Subcutaneous adipose tissue (tissue), 4 donors: ENCODE measurements at places on chromosomes 2 and 18. TPM values are rescaled to one million over a fixed set of nuclear protein-coding genes. Genes with fewer than 3 reads are reported as not detected.

DHRS9 gene
- 18.4 TPM for total RNA-seq

MLPH gene
- 16.1 TPM for total RNA-seq

PAX8 gene
- total RNA-seq: 2.8 TPM

RIT2 gene
- total RNA-seq: not detected

GLI2 gene
- total RNA-seq: 1.2 TPM

MPP4 gene
- 0.85 TPM for total RNA-seq

CEP192 gene
- total RNA-seq: 20.5 TPM

TMEM178A gene
- 4.7 TPM for total RNA-seq

DNAJC27 gene
- total RNA-seq: 21.5 TPM

MRO gene
- total RNA-seq: 0.49 TPM

CNRIP1 gene
- 59.8 TPM for total RNA-seq

THAP4 gene
- 27.9 TPM for total RNA-seq

MAPK4 gene
- not detected for total RNA-seq

DYNC2LI1 gene
- total RNA-seq: 41.4 TPM

RSAD2 gene
- total RNA-seq: 22.4 TPM

CD207 gene
- total RNA-seq: not detected

TMEM247 gene
- total RNA-seq: not detected

MALL gene
- total RNA-seq: 7.3 TPM

TMEM163 gene
- total RNA-seq: not detected

GKN1 gene
- not detected for total RNA-seq

SERPINB10 gene
- total RNA-seq: not detected

DOCK10 gene
- 47.4 TPM for total RNA-seq

RNF152 gene
- total RNA-seq: 16.8 TPM

NIFK gene
- 102 TPM for total RNA-seq

SCN1A gene
- total RNA-seq: not detected

LINC00305 gene
- total RNA-seq: not detected

CTNNA2 gene
- not detected for total RNA-seq

FRZB gene
- total RNA-seq: 0.68 TPM

LYG1 gene
- 1.8 TPM for total RNA-seq

DSC3 gene
- 1.1 TPM for total RNA-seq

ALPP gene
- total RNA-seq: not detected

RTP5 gene
- not detected for total RNA-seq

CCBE1 gene
- total RNA-seq: 2.6 TPM

MSTN gene
- 1.2 TPM for total RNA-seq

FAP gene
- 31.8 TPM for total RNA-seq

TUBA4B gene
- not detected for total RNA-seq

MAP4K3 gene
- 62.3 TPM for total RNA-seq

CRYBA2 gene
- not detected for total RNA-seq

NAT8 gene
- total RNA-seq: not detected

UGT1A3 gene
- total RNA-seq: not detected

TCF23 gene
- not detected for total RNA-seq

NTSR2 gene
- not detected for total RNA-seq

MYO5B gene
- 1.2 TPM for total RNA-seq

PROKR1 gene
- total RNA-seq: 0.19 TPM

SLC39A6 gene
- 39.2 TPM for total RNA-seq

INO80B gene
- total RNA-seq: 0.65 TPM

FBLN7 gene
- 2.9 TPM for total RNA-seq

SEMA4C gene
- 20.7 TPM for total RNA-seq

POTEC gene
- total RNA-seq: not detected

SIX3 gene
- total RNA-seq: not detected

ANKRD12 gene
- 61.7 TPM for total RNA-seq

SSB gene
- total RNA-seq: 184 TPM

POTEJ gene
- not detected for total RNA-seq

RAX gene
- total RNA-seq: not detected

ASB18 gene
- total RNA-seq: not detected

MC4R gene
- not detected for total RNA-seq
